ENCODE measurements at places on chromosomes 7 and 10.

DNA sequence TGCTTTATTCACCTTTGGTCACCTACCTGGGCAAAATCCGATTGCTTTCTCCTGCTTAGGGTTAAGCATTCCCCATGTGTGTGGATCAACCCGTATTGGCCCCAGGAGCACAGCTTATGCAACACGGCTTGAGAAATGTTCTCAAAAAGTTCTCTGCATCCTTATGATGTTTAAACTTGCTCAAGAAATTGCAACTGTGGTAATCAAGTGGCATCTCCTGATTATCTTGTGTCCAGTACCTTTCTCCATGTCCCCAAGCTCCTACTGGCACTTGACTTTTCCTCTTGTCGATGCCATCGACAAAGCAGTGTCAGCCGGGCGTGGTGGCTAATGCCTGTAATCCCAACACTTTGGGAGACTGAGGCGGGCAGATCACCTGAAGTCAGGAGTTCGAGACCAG lies 4.7 kb upstream of the PKD2L1 start:
- ATAC-seq, result no peak

DNA sequence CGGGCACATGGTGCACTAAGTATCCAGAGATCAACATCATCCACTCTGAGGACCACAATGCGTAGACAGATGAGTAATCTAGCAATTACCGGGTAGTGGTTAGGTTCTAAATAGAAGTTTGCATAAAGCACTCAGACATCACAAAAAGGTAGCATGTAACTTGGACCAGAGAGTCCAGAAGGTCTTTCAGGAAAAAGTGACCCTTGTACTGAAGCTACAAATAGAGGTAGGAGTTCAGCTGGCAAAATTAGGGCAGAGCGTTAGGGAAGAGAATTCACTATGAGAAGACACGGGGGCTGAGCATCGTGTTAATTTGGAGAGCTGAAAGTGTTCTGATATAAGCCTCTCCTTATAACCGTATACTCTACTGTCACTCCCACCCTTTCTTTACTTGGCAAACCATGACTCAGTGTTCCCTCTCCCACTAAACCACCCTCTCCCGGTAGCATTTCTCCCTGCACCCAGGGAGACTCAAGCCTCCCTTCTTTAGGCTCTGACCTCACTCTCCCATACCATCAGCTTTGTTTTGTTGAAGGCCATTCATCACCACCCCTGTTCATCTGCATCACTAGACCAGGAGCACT lies 222.2 kb upstream of the FZD1 start:
- no peak for ATAC-seq

GRCh38 chr7:139697056-139697455 lies 80.7 kb downstream of the HIPK2 start:
- ATAC-seq, result no peak

- peak; percentile 54 for ATAC-seq
Observed at GRCh38 chr7:42831718-42832522, 80.0 kb downstream of the C7orf25 start.

GRCh38 chr7:130356121-130356875 lies 11.7 kb downstream of the CPA5 start:
- peak; percentile 76 for ATAC-seq

DNA sequence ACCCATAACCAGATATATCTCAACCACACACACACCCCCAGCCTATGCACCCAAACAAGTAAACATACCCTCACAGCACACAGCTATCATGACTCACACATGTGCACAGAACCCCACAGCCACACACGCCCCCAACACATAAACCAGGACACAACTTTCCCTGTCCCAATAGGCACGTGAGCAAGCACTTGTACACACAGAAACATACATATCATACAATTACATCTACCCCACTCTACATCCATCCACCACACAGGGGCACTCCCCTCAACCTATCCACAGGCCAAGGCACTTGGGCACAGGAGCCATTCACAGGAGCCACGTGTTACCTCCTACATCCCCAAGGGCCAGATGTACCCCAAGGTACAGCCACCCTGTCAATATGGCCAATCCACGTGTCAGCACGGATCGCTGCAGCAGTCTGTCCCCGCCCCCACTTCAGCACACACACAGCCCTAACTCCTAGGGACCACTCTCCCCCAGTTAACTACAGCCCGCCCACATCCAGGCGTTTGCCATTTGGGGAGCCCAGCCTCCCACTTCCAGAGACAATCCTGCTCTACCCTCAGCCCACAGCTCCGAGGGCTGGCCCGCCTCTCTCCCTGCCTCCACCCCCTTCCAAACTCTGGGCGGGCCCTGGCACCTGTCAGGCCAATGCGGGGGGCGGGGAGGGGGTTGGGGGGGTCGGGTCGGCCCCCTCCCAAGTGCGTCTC lies 163.5 kb downstream of the SH3PXD2A start:
- no peak for ATAC-seq

GRCh38 chr10:110137142-110137545 lies 70.3 kb upstream of the MXI1 start:
- peak; percentile 82 for ATAC-seq

- no peak for ATAC-seq
Observed at GRCh38 chr7:149205690-149206381, 10.5 kb downstream of the ZNF282 start.

GRCh38 chr10:126872768-126873167 lies 32.5 kb upstream of the DOCK1 start:
- no peak for ATAC-seq

DNA sequence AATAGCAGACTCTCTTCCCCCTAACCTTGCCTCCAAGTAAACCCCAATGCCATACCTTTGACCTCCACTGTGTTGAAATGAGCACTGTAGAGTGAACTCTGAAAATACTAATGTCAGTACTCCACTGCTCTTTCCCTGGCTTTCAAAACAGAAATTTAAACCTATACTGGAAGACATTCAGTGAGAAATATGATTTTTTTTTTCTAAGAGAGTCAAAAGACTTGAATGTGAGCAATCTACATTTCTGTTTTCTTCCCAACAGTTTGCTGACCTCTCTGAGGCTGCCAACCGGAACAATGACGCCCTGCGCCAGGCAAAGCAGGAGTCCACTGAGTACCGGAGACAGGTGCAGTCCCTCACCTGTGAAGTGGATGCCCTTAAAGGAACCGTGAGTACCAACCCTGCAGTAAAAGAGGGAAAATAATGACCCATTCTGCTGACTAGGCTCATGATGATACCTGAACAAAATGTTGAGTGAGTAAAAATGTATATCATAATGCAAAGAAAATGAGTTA lies 6.4 kb downstream of the VIM start:
- ATAC-seq, result no peak

DNA sequence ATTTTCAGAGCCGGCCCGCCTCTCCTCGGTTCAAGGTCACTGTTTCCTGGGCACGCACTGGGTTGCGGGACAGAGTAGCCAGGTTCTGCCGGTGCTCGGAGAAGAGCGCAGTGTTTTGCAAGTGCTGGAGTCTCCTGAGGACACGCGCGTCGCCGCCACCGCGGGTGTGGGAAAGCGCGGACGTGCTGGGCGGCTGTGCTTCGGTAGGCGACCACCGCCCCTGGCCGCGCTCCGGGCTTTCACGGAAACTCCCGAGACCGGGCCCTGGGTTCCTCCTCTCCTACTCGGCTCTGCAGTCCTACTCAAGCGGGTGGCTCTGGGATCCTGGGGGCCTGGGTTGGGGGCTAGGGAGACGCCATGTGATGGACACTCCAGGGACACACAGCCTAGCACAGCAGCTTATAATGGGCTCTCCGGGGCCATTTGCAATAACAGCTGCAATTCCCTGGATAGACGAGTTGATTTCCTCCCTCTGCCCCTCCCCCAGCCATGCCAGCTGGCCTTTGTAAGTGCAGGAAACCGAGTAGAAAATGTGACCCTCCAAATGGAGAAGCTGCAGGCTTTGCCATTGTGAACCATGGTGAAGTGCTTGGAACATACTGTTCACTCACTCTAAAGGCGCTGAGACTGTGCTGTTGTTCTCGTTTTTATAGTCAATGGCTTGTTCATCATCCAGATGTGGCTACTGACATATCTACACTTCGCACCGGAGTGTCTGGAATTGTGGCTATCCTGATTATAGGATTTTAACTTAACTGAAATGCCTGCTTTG lies 2.1 kb downstream of the FRAT1 start:
- ATAC-seq, result no peak

DNA sequence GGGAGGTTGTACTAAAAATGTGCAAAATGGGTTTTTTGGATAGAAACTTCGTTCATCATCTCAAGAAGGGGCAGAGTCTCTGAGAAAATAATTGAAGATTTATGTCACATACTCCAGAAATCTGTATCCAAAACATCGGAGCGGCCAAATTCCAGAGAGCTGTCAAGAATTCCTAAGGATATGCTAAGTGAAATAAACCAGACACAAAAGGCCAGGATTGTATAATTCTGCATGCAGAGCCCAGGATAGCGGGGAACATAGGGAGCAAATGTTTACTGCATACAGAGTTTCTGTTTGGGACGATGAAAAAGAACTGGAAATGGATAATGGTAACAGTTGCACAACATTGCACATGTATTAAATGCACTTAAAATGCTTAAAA lies 224.2 kb upstream of the AUTS2 start:
- ATAC-seq, result peak; percentile 79

GRCh38 chr10:104707602-104708459 lies 66.7 kb downstream of the SORCS3 start:
- ATAC-seq, result no peak

GRCh38 chr10:97547271-97547600 lies 25.3 kb upstream of the ANKRD2 start:
- no peak for ATAC-seq

- ATAC-seq, result no peak
Observed at GRCh38 chr7:80362677-80363076, 149.2 kb downstream of the GNAT3 start.

DNA sequence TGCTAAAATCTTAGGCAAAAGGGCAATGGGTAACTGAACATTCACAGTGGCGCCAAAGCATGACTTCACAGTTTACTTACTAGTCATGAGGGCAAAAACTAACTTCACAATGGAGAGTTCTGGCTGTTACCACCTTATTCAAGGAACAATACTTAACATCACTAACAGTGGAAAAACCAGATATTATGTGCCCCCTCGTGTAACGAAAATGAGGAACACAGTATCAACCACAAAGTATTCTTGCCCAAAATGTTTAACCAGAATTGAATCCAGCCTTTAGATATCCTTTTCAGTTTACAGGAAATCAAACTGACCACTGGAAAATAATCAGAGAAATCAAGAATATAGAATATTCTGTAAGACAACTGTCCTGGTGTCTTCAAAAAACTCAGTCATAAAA lies 9.5 kb downstream of the C7orf25 start:
- ATAC-seq, result no peak

GRCh38 chr7:23468526-23469149 lies 1.7 kb downstream of the IGF2BP3 start:
- no peak for ATAC-seq

GRCh38 chr10:31340343-31340742 lies 21.3 kb downstream of the ZEB1 start:
- ATAC-seq, result no peak

DNA sequence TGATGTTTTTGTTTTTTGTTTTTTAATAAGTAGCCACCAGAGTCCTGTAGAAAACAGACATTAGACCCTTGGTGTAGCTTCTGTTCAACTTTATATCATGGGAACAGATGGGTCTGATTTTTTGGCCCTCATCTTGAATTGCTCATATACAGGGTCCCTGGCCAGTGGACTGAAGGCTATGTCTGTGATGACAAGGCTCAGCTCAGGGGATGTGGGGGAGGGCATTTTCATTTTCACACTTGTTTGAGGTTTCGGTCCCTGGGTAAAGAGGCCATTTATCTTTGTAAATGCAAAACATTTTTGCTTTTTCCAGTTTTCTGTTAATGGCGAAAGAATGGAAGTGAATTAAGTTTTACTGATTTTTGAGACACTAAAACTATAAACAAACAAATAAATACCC lies 257.6 kb upstream of the PHYHIPL start:
- ATAC-seq, result no peak

DNA sequence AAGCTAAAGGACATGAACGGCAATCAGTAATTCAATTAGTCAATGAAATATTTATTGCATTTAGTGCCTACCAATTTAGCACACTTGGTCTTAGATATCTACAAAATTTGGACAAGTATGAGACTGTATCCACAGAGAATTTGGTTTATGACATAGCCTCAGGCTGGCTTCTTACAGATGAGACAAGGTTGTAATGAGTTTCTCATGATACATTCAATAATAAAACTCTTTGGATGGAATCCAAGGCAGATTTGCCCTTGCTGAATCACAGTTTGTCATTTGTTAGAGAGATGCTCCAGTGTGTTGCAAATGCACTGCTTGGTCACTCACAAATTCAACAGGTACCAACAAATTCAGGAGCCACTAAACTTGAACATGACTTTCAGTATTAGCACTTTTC lies 162.5 kb downstream of the GPR37 start:
- no peak for ATAC-seq

DNA sequence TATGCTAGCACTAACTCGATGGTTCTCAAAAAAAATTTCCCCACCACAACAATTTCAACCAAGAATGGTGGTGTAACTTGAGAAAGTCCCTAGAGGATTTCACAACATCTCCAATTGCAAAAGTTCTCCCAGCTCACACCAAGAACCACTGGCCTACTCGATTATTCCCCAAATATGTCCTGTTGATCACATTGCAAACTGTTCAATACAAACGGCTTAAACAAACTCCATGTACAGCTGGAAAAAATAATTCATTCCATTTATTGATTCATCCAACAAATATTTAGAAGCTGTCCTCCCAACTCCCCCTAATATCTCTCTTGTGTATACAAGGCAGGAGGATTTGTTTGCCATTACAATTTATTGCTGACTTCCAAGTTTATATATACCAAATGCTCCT lies 19.1 kb downstream of the TMEM176B start:
- no peak for ATAC-seq

DNA sequence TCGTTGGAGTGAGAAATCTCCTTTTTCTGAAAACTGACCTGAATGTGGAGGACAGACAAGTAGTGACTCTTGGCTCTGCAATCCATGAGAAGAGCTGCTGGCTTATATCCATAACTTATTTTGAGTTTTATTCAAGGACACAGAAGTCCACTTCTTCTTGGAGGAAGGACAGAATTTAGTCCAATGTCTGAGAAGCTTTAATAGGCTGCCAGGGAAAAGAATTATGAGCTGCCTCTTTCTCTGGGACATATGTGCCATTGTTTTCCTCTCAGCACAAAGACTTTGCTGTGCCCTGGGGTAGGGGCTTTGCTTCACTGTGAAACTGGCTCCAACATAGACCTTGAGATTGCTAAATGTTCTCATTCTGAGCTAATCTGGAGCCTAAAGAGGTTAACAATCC lies 20.5 kb upstream of the AOC1 start:
- no peak for ATAC-seq

GRCh38 chr10:3215153-3215775 lies 42.7 kb upstream of the PITRM1 start:
- ATAC-seq, result no peak

DNA sequence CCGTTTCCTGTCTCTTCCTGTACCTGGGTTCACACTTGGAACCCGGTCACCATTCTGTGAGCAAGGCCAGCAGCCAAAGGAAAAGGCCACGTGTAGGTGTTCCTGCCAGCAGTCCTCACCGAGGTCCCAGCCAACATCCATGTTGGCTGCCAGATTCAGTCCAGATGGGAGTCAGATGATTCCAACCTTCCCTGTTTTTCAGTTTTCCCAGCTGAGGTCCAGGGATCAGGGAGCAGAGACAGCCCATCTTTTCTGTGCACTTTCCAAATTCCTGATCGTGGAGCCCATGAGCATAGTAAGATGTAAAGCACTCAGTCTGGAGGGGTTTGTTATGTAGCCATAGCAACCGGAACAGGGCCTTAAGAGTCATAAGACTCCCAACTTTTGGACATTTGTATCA lies 3.9 kb upstream of the PVRIG start:
- peak; percentile 62 for ATAC-seq
